ENCODE measurements at places on chromosomes 2 and 18.

GRCh38 chr2:180523621-180524340 is 456.6 kb upstream of the UBE2E3 start:
- DNase-seq = no peak

DNA sequence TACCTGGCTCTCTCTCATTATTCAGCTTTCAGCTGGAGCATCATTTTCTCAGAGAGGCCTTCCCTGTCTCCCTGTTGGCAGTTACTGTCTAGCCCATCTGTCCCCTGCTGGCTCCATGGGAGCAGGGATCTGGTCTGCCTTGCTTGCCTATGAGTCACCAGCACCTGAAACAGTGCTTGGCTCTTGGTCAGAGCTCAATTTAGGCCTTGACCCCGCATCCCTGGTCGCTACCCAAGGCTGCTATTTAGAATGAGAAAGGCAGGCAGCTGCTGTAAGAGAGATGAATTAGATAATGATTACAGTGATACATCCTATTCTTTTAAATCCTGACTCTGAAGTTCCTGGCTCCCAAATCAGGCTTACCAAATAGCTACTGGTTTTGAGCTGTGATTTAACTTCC is 32.9 kb downstream of the KCNE4 start:
- DNase-seq = peak; percentile 25

DNA sequence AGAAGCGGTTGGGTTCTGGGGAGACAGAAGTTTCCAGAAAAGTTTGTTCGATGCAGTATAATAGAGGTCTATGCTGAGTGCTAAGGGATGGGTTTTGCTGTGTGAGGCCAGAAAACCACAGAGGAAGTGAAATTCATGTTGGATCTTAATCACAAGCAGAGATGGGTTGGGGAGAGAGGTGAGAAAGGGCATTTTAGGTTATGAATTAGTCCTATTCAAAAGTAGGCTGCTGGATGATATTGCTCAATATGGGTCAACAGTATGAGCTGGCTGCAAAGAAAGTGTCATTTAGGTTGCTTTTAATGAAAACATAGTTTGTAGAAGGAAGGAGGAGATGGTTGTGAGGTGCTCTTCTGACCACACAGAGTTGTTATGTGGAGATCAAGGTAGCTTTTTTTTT is 118.8 kb upstream of the LHCGR start:
- no peak for DNase-seq

DNA sequence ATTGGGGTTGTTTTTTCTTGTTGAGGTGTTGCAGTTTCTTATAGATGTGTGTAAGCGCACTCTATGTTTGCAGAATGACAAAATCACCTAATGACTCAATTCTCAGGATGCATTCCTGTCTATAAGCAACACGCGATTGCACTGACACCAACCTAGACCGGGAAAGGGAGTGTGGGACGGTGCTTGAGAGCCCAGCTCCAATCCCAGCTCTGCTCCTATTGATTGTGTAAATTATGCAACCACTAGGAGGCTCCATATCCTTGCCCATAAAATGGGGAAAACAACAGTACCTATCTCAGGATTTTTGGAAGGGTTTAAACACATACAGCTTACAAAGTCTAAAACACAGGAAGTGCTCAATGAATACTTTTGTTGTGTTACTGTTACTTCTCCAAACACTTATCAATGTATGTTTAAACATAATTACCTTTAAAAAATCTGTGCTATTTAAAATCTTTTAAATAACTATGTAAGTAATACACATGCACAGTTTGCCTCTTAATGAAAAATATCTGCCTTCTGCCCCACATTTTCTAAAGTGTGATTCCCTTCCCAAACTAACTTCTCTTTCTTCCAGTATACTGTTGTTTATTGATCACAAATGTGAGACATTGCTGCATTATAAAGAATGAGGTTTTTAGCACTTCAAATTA is 132.5 kb downstream of the SPHKAP start:
- DNase-seq = peak; percentile 31

DNA sequence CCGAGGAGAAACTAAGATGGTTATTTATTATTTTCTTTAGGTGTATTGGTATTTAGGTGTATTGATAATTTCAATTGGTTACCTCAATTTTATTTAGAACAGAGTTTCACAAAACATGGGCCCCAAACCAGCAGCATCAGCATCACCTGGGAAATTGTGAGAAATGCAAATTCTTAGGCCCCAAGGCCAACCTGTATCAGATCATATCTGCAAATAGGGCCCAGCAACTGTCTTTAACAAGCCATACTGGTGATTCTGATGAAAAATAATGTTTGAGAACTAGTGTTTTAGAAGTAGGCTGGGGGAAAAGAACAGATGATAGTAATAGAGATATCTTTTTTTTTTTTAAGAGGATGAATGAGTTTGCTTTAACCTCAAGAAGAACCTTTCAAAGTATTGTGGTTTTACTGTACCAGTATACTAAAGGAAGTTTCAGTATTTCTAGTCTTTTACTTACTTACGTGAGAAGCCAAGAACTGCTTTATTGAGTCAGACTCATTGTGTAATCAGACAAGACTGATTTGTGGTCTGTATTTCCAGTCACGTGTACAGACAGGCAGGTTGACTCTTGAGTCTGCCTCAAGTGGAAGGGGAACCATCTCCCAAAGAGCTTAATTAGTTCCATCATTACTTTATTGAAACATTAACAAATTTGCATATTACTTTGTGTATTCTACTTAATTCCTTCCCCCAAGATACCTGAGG is 60.4 kb upstream of the GAREM1 start:
- DNase-seq = no peak

DNA sequence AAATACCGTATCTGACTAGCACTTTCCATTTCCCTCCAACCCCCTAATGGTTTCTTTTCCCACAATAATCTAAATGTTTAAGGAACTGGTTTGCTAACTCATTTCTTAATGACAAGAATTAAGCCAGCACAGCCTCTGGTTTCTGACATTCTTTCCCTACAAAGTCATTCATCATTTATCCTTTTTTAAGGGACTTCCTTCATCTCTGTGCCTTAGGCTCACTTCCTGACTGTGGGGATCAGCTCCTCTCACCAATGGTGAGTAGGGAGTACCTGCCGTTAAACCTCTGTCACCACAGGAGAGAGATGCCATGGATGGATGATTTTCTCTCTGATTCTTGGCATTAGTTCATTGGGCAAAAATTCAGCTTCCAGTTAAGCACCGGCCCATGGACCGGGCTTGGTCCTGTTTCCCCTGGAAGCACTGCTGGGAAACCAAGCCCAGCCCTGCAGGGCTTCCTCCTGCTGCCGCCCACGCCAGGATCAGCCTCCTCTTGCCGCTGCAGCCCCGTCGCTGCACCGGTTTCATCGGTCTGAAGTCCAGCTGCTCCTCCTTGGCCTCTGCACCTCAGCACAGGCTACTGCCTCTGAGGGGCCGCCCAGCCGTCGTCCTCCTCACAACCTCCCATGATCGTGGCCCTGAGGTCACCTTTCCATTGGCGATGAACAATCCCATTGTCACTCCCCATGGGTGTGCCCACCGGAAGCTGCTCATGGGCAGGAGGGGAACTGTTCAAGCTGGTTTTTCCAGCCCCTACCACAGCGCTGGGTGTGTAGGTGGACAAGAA is 64.0 kb upstream of the ZNF516 start:
- no peak for DNase-seq

DNA sequence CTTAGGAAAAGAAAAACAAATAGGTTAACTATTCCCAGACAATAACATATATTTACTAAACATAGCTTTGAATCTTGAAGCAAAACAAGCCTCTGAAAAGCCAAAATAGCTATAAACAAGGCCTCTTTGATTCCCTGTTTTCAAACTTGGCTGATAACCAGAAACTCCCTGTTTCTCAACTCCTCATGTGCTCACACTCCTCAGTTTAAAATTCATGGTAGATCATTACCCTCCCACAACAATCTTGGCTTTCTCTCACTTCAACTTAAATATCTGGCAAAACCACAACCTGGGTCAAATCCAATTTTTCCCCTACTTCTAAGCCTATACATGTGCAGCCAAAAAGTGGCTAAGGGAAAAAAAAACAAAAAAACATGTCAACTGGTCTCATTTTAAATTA is 15.6 kb downstream of the SUCLG1 start:
- DNase-seq = no peak

DNA sequence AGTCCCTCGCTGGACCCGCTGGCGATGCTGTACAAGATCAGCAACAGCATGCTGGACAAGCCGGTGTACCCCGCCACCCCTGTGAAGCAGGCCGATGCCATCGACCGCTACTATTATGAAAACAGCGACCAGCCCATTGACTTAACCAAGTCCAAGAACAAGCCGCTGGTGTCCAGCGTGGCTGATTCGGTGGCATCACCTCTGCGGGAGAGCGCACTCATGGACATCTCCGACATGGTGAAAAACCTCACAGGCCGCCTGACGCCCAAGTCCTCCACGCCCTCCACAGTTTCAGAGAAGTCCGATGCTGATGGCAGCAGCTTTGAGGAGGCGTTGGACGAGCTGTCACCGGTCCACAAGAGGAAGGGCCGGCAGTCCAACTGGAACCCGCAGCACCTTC is 77.1 kb downstream of the TSHZ1 start:
- no peak for DNase-seq

DNA sequence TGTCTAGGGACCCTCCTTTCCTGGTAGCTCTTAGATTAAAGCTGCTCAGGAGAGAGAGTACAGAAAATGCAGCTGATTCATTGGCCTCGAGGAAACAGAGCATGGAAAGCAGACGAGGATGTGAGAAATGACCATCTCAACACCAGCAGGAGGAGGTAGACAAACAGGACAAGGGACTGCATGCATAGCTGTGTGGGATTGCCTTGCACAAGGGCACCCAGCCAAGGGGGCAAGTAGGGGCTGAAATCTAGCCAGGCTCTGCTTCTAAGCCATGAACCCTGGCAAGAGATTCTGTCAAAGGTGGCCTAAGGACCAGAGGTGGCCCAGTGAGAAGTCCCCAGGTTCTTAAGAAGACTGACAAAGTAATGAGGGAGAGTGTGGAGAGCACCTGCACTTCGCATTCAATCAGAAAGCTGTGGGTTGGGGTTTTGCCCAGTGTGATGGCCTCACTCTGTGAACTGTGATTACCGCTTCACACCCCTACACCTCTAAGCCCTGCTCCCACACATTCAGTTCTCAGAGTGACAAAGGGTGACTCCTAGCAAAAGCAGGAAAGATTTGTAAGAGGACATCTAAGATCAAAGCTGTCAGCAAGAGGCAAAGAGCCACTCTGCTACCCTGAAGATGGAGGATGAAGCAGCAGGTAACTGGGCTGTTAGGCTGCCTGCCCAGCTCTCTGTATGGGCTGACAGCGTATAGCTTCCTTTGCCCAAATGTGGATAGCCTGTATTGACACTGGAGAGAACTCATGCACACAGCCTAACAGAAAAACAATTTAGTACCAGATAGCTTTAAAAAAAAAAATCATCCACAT is 151.3 kb upstream of the PELI1 start:
- no peak for DNase-seq

DNA sequence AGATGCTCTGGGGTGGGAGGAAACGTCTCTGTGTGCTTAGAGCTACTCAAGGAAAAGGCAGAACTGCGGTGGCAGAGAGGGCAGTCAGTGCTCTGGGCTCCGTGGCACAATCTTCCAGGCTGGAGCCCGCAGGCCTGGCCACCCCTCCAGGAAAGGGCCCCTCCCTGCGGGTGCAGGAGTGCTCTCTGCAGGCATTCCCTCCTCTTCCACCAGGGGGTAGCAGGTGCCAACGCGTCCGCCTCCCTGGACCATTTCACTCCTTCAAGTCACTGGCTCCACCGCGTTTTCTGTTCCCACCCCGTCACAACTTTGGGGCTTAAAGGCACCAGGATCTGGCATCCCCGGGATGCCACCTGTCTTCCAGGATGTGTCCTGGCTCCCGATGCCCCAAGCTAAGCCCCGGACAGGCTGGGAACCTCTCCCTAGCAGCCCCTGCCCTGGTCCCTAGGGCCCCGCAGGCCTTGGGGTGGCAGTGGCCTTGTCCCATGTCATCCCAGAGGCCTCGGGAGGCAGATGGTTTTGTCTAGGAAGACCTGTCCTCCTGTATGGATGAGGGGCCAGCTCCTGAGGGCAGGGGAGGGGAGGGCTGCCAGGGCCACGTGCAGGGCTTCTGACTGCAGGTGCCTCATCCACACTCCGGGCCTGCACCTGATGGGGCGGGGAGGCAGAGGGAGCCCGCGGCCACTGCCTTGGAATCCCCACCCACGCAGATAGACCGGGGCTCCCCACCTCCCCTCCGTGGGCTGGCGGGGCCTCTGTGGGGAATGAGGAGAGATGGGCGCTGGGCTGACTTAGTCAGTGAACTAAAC is 26.4 kb downstream of the KCNIP3 start:
- peak; percentile 31 for DNase-seq

- DNase-seq = no peak
These were observed 87.4 kb upstream of the CAPN13 start for GRCh38 chr2:30894498-30895119.

DNA sequence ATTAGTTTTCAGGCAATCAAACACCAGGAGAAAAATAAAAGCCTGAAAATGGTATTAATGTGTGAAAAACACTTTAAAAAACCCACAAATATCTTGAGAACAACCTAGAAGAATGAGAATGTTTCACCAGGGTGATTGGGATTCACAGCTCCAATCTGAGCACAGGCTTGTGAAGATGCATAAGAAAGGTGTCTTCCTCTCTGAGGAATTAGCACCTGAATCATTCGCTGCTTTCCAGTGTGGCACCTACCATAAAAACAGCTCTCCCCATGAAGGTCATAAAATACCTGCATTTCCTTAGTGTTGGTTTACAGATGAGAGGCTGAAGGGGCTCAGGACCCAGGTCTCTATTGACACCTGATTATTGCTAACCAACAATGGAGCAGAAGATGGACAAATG is 499.7 kb upstream of the KLHL29 start:
- DNase-seq = no peak

- DNase-seq = no peak
These were observed 782.8 kb downstream of the BCL11A start for GRCh38 chr2:59770651-59771050.

- no peak for DNase-seq
These were observed 38.3 kb upstream of the TEX51 start for GRCh38 chr2:126860385-126860784.

GRCh38 chr18:3603421-3604234 is 153.7 kb downstream of the TGIF1 start:
- peak; percentile 85 for DNase-seq

DNA sequence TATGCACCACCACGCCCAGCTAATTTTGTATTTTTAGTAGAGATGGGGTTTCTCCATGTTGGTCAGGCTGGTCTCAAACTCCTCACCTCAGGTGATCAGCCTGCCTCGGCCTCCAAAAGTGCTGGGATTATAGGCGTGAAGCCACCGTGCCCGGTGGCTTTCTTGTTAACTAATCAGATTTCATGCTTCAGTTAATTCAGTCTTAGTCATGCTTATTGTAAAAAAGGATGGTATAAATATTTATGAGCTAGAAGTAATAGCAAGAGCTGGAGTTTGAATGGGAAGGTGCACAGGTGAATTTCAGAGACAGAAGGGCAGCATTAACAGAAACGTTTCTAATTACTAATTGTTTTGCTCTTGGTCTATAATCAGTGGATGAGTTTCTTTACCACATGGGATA is 10.3 kb downstream of the GEMIN6 start:
- no peak for DNase-seq

GRCh38 chr2:198703281-198703680 is 754.5 kb downstream of the SATB2 start:
- no peak for DNase-seq

- no peak for DNase-seq
These were observed 384.5 kb downstream of the MTX2 start for GRCh38 chr2:176653479-176654443.

All from H1 (cell line).